Spleen (tissue), 13 donors: ENCODE measurements at places on chromosomes 7 and 10. TPM values are rescaled to one million over a fixed set of nuclear protein-coding genes. Genes with fewer than 3 reads are reported as not detected.

DNA sequence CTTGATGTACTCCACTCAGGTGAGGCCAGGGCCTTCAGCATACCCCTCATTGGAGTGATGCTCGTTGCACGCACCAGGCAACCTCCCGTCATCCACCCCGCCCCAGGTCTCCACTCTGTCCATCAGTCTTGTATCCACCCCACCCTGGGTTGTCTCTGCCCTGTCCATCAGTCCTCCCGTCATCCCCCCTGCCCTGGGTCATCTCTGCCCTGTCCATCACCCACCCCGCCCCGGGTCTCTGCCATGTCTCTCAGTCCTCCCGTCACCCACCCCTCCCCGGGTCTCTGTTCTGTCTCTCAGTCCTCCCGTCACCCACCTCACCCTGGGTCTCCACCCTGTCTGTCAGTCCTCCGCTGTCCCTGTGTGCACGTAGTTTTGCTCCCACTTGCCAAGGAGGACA is 59.9 kb downstream of the WDR37 start:
- H3K27ac ChIP-seq = no peak overlapping the region
- no peaks in the 10 kb centered on the region for H3K27me3 ChIP-seq
- H3K36me3 ChIP-seq = peaks cover 83% of the 10 kb centered on the region
- no peak overlapping the region for H3K4me3 ChIP-seq
- no peaks in the 10 kb centered on the region for H3K4me1 ChIP-seq

DNA sequence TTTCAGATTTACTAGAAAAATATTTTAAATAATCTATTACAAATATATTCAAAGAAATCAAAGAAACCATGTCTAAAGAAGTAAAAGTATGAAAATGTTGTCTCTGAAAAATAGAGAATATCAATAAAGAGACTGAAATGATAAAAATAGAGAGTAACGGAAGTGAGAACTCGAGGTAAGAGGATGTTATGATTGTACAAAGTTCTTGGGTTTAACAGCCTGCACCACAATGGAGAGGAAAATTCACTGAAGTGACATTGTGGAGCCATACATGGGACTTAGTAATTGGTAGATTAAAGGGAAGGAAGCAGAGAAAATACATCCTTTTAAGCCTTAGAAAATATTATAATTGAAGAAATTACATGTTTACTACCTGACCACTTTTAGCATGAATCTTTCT is 77.9 kb downstream of the THSD7A start:
- no peaks in the 10 kb centered on the region for H3K27me3 ChIP-seq
- no peak overlapping the region for H3K4me3 ChIP-seq
- no peak for DNase-seq
- H3K36me3 ChIP-seq = no peaks in the 10 kb centered on the region

DNA sequence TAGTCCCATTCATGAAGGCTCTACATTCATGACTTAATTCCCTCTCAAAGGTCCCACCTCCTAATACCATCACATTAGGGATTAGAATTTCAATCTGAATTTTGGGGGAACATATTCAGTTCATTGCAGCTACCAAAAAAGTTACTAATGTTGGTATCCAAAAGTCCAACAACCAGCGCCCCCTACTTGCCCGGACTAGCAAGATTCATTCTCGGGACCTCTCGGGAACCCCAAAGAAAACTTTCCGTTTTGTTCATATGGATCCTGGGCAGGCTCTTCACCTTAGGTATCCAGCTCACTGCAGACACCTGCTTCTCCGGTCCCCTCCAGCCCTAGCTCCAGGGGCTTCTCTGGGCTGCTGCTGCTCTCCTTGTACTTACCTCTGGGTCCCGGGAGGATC is 8.9 kb upstream of the GRK5 start:
- no peaks in the 10 kb centered on the region for H3K36me3 ChIP-seq
- H3K4me1 ChIP-seq = peaks cover 2% of the 10 kb centered on the region
- H3K27ac ChIP-seq = no peak overlapping the region
- no peaks in the 10 kb centered on the region for H3K27me3 ChIP-seq
- no peak for DNase-seq

GRCh38 chr7:27128034-27128433 is 2.5 kb downstream of the HOXA4 start:
- no peak overlapping the region for H3K4me3 ChIP-seq
- peaks cover 24% of the 10 kb centered on the region for H3K4me1 ChIP-seq
- no peak for DNase-seq
- H3K36me3 ChIP-seq = no peaks in the 10 kb centered on the region

GRCh38 chr7:46143949-46144917 is 223.2 kb upstream of the IGFBP3 start:
- no peaks in the 10 kb centered on the region for H3K4me1 ChIP-seq
- H3K36me3 ChIP-seq = no peaks in the 10 kb centered on the region
- no peak overlapping the region for H3K27ac ChIP-seq
- no peak overlapping the region for H3K4me3 ChIP-seq
- no peak for DNase-seq

DNA sequence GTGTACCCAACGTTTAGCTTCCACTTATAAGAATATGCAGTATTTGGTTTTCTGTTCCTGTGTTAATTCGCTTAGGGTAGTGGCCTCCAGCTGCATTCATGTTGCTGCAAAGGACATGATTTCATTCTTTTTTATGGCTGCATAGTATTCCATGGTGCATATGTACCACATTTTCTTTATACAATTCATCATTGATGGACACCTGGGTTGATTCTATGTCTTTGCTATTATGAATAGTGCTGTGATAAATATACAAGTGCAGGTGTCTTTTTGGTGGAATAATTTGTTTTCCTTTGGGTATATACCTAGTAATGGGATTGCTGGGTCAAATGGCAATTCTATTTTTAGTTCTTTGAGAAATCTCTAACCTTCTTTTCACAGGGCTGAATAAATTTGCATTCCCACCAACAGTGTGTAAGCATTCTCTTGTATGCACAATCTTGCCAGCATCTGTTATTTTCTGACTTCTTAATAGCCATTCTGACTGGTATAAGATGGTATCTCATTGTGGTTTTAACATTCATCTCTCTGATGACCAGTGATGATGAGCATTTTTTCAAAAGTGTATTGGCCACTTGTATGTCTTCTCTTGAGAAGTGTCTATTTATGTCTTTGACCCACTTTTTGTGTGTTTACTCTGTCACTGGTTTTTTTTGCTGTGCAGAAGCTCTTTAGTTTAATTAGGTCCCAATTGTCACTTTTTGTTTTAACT is 72.5 kb upstream of the CC2D2B start:
- no peaks in the 10 kb centered on the region for H3K36me3 ChIP-seq
- H3K4me1 ChIP-seq = peaks cover 100% of the 10 kb centered on the region
- no peak overlapping the region for H3K4me3 ChIP-seq
- DNase-seq = no peak

GRCh38 chr7:65972976-65973375 is 9.0 kb downstream of the GUSB start:
- H3K4me3 ChIP-seq = no peak overlapping the region
- no peaks in the 10 kb centered on the region for H3K4me1 ChIP-seq
- H3K27me3 ChIP-seq = no peaks in the 10 kb centered on the region

HOXA3 gene
- 5.0 TPM for total RNA-seq

CYP2W1 gene
- 1.2 TPM for total RNA-seq

FLNC gene
- total RNA-seq = 0.42 TPM
